Activated B cell treated with CpG ODN at 0.5 μM for 24 hours (primary cell): ENCODE measurements at places on chromosomes 16 and 17. TPM values are rescaled to one million over a fixed set of nuclear protein-coding genes. Genes with fewer than 3 reads are reported as not detected.

GRCh38 chr16:27917949-27918348 lies 145.6 kb downstream of the GSG1L start:
- DNase-seq, result no peak

DNA sequence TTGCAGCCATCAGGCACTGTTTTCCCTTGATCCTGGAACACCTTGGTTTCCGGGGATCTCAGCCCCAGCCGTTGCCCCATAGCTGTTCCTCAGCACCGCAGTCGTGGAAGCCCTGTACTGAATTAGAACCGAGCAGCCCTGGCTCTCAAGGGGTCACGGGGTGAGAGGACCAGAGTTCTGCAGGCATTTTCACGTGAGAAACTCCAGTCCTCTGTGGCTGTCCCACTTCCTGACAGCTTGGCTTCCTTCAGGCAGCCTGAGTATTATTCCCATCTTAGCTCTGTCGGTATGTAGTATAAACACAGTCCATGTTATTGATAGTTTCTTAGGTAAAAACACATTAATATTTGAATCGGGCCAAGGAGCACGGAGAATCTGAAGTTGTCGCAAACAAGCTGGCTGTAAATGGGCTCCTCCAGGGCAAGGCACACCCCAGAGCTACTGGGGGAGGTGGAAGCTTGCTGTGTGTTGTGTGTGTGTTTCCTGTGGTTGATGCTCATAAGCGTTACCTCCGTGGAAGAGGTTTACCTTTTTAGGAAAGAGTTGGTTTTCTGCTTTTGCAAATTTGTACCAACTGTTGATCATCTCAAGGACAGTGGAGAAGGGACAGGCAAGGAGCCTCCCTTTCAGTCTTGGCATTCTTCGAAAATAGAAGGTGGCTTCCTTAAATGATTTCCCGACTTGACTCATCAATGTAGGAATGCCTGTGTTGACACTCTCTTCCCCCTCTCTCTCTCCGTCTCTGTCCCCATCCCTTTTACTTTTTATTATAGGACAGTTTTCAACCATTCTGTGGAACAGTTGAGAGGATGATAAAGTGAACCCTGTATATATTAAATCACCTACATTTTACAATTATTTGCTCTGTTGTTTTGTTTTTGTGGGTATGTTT lies 208.9 kb upstream of the CHMP6 start:
- DNase-seq, result no peak

The TVP23A gene
- total RNA-seq, result 1.6 and 2.0 TPM in 2 replicates

The TPSG1 gene
- not detected in 2 replicates for total RNA-seq

The STX1B gene
- 1.2 and 1.6 TPM in 2 replicates for total RNA-seq
